HuH-7.5 (cell line): ENCODE measurements at places on chromosomes 1 and 21.

DNA sequence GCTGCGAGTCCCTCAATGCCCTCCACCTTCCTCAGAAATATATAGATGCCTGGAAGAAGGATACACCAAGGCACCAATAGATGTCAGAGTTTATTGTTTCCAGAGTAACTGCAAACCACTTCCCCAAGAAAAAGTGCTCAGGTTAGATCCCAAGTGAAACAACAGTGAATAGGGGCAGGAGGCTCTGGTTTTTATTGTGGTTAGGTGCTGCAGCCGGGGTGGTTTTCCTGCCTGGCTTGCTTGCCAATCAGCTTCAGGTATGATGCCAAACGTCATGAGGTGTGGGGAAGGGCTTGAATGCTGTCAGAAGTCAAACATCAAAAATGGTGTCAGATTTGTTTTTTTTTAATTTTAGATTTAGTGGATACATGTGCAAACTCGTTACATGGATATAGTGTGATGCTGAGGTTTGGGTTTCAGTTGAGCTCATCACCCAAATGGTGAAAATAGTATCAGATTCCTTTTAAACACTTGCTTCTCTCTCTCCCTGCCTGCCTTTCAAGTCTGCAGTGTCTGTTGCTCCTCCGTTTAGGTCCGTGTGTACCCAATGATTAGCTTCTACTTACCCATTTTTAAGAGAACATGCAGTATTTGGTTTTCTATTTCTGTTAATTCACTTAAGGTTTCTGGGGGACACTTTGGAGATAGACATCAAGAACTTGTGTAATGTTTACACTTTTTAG, 1317.0 kb downstream of the MRPL39 start:
- no peak for DNase-seq

- no peak for DNase-seq
Measured at GRCh38 chr1:24152631-24153494, 9.9 kb upstream of the IL22RA1 start.

DNA sequence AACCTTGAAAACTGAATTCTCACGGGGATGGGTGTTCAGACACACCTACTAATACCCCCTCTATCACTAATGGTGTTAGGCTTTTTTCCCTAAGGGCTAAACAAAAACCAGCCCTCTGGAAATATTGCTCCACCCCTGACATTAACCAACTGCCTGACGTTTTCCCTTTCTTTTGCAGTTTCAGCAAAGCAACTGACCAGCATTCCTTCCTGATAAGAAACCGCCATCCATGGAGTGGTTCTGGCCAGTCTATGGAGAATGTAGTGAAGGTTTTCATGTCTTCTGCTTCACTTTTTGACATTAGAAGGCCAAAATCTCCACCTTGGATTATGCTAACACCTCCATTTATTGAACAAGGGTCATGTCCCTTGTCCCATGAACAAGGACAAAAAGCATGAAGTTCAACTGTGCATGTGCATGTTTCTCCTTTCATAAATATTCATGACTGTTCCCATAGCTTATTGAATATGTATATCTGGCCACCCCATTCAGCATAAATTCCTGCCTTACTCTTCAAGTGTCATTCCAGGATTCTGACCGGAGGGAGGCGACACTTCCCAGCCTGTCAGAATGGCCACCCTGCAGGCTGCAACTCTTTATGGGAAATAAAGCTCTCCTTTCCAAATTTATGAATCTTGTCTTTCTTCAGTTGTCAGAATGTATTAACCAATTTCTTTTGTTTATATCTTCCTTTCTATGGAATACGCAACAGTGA, 314.3 kb downstream of the HHIPL2 start:
- no peak for DNase-seq

GRCh38 chr1:98322086-98322485, 339.4 kb upstream of the SNX7 start:
- DNase-seq, result no peak

- no peak for DNase-seq
Measured at GRCh38 chr1:225700889-225701465, 48.1 kb upstream of the ENAH start.

- no peak for DNase-seq
Measured at GRCh38 chr21:21864321-21864840, 866.2 kb downstream of the NCAM2 start.
